Left forelimb (tissue), 1 donor: ENCODE measurements at places on chromosomes 5 and 9.

- no peak for DNase-seq
These were observed 25.9 kb downstream of the GFI1B start for GRCh38 chr9:133004091-133004998.

DNA sequence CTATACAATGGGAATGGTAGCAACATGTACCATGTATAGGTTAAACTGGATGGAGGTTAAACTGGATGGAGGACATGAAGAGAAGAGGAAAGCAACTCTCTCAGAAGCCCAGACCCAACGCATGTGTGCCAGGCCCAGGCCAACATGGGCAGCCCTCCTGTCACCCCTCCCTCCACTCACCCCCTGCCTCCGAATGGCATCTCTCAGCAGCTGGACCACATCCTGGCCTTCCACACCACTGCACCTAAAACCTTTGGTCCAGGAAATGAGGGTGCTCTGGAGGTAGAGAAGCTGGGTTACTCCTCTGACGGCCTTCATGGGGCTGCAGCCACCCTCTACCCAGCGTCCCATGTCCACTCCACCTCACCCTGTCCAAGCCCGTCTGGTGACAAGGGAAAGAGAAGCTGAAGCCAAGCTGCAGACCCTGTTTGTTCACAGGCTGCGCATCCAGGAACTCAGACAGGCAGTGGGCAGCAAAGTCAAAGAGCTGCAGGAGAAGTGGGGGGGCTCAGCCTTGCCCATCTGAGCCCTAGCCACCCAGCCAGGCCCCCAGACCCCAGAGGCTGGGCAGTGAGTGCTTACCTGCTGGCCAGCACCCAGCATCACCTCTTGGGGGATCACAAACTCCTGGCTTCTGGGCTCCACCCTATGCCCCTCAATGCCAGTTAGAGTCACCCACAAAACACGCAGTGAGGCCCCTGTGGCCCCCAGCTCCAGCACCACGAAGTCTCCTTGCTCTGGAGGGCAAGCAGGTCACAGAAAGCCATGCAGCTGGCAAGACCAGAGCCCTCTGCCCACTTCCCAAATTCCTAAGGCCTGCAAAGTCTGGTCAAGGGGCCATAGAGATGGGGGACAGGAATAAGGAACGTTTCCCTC, 8.5 kb downstream of the HK3 start:
- DNase-seq: no peak

DNA sequence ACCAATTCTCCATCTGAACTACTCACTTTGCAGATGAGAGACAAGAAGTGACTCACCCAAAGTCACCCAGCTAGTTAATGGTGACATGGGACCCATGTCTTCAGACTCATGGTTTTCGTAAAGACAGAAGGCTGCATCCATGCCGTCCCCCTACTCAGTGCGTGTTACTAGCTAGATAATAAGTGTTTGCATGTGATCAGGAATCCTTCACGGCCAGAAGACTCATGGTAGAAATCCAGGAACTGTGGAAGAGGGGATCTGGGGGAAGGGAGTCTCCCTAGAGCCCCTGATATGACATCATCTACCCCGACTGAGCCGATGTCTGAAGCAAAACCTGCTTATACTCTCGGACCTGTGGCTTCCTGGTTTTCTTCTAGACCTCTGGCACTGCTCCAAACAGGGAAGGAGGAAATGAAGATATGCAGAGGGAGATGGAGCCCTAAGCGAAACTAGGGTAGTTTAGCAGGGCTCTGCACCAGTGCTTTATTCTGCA, 3.3 kb downstream of the RNF183 start:
- DNase-seq: no peak

DNA sequence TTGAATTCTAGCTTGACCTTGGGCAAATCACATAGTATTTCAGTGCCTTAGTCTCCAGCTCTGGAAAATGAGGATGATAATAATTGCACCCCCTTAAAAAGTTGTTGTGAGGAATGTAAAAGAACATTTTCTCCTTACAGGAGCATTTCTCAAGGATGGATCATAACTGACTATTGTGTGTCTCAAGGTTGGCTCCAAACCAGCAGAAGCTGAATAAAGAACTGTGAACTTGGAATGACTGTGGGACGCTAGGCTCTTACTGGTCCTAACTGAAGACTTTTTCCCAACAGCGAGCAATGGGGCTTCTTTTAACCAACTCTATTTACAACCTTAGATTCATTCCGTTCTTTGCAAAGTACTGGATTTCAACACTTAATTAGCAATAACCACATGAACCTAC, 26.2 kb upstream of the GLRX start:
- no peak for DNase-seq

- DNase-seq: no peak
These were observed 278.2 kb downstream of the CSNK1G3 start for GRCh38 chr5:123790226-123790625.
